ENCODE measurements at places on chromosomes 3 and 15.

GRCh38 chr15:96582473-96582872, 252.0 kb downstream of the NR2F2 start:
- DNase-seq = no peak

GRCh38 chr3:36696799-36697198, 67.6 kb downstream of the DCLK3 start:
- DNase-seq = no peak

DNA sequence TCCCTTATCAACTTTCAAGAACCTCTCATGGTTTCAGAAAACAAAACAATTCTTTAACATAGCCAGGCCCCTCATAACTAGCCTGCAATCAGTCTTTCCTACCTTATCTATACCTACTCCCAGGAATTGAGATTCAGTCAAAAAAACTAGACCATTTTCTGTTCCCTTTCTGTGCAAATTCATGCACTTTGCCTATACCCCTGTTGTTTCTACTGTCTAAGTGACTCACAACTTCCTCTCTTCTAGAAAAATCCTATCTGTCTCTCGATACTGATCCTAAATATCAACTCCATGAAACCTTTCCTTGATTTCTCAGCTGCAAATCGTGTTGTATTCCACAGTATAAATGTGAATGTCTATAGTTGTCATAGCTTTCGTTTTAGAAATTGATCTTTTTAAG, 10.9 kb upstream of the IL1RAP start:
- DNase-seq = no peak

DNA sequence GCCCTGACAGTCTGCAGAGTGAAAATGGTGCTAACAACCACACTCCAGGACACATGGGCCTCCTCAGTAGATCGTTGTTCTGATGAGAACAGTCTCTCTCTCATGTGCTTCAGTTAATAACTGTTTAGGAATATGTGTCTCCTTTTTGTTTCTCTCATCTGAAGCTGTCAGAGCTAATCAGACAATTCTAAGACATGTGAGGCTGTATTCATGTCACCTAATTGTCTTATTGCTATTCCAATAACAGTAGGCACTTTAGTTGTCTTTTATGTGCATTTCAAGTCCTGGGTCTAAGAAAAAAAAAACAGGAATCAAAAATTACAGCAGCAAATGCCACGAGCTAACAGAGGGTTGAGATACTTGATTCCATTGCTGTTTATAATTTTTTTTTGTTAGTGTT, 89.1 kb downstream of the WDR49 start:
- DNase-seq = no peak

DNA sequence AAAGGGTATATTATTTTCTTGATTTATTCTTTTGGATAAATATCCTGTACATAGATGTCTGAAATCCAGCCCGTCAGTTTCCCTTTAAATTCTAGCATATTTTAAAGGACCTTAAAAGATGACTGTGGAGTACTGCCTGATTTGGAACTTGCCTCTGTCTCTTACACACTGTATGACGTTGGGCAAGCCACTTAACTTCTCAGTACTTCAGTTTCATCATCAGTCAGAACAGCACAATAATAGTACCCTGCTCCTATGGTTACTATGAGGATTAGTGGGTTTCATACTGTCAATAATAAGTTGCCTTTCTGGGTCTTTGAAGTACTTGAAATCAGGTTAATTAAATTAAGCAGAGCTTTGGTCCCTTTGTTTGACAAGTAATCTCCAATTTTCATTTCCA, 374.3 kb downstream of the TIGIT start:
- no peak for DNase-seq

DNA sequence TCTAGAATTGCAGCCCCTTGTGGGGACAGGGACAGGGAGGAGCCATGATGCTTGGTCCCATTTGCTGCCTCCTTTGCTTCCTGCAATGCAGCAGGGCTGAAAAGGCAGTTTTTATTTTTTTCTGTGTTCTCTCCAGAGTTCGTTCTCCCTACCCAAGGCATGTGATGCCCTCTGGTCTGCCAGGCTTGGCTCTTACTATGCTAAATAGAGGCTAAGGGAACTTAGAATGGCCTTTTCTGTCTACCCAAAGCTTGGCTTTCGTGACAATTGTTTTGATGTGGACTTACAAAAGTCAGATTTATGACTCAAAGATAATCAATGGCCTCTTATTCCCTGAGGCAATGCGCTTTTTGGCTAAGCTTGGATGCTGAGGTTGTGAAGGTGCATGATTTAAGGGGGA, 293.3 kb upstream of the TBL1XR1 start:
- no peak for DNase-seq

DNA sequence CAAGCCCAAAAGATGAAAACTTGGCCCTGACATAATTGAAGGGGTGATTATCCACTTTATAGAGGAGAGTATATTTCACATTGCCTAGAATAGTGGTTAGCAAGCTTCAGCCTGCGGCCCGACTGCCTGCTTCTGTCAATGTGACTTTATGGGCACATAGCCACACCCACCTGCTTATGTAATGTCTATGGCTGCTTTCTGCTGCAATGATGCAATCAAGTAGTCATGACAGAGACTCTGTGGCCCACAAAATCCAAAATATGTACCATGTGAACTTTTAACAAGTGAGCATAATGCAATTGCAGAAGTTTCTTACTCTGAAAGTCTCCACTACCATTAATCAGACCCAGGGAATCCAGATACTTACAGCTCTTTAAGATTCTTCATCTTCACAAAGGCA, 103.1 kb downstream of the LRIG1 start:
- no peak for DNase-seq

DNA sequence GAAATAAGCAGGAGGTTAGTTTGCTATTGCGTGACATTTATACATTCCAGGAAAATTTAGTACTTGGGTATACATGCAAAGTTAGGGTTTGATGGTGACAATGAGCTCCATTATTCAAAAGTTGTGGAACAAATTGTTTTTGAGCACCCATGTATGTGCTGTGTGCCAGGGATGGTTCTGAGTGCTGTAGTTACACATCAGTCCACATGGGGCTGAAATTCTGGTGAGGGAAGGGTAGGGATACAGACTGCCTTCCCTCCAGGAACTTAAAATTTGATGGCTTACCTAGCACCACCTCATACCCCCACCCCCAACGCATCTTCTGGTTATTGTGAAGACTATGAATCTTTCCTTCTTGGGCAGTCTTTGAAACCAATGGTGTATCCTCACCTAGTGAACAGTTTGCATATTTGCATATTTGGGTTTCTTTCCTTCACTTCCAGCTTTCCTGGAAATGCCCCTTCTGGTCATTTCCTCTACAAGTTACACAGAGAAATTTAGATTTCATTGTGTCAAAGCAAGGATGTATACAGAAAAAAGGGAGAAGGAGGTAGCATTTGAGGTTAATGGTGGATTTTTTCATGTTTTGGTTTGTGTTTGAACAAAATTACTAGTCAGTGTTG, 222.0 kb upstream of the IL12A start:
- DNase-seq = no peak

- DNase-seq = no peak
Observed at GRCh38 chr3:113908133-113908532, 39.7 kb upstream of the ZDHHC23 start.

DNA sequence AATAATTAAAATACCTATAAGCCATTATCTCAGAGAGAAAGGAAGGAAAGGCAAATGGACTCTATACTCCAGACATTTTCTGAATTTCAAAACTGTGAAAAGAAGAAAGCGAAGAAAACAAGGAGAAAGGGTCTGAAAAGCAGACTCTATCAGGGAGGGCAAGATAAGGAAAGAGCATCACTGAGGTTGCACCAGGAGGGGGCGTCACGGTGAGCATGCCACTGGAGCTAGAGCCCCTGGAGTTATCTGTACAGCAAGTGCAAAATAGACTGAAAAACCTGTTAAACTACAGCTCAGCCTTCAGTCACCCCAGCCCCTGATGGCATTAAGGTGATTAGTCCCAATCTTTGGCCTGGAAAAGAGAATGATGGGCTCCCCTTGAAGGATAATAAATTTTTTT, 514.3 kb downstream of the GABRG3 start:
- DNase-seq = no peak

DNA sequence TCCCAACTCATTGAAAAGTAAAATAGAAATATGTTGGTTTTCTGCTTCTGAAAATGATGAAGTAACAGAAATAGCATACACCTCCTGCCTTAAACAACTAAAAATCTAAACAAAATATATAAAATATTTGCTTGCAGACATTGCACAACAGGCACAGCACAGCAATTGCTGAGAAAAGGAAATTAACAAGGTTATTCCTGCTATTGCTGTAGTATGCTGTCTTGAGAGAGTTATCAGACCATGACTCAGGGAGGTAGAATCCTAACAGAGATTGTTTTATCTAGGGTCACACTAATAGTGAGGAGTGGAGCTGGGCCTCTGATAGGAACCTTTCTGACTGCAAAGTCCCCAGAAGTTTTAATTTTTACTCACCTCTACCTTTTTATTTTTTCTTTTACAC, 72.6 kb downstream of the ZBTB20 start:
- DNase-seq = no peak

GRCh38 chr3:117019082-117019713, 309.6 kb downstream of the TUSC7 start:
- DNase-seq = no peak

DNA sequence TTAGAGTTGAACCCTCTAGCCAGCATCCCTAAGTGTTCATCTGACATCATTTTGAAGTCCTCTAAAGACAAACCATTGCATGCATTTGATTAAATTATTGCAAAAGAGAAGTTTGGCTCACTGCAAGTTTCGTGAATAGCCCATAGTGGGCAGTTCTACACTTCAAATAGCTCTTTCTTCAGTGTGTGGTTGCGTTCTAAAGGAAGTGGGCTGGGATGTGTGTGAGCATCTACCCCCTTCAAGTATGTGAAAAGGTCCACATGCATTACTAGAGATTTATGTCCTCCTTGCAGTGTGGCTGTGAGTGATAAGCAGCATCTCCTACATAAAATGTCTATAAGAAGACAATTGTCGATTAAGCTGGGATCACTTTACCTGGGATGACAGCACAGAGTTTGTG, 54.6 kb downstream of the SST start:
- no peak for DNase-seq

GRCh38 chr3:128486681-128487537, 6.1 kb downstream of the GATA2 start:
- no peak for DNase-seq

DNA sequence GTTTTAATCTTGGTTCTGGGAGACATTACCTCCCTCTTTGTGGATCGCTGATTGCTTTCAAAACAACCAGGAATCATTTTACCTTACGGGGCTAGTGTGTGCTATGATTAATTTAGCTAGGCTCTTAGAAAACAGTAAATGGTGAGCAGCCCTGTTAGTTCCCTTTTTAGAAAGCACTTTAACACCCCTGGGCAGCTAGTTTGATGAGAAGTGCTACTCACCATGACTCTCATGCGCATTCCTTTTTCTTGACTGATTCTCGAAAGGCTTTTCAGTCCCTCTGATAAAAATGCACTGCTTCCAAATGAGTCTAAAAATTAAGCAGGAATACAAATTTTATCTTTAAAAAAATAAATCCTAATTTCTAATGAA, 75.3 kb upstream of the LEKR1 start:
- DNase-seq = no peak

DNA sequence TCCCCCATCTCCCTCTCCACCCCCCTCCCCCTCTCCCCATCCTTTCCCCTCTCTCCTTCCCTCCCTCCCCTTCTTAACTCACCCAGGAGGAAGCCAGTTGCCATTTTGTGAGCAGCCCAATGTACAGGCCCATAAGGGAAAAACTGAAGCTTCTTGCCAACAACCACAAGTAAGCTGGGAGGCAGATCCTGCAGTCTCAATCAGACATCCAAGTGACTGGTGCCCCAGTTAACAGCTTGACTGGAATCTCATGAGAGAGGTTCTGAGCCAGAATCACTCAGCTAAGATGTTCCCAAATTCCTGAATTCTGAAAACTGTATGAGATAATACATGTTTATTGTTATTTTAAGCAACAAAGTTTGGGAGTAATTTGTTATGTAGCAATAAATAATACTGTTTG, 90.7 kb downstream of the C3orf70 start:
- DNase-seq = no peak

DNA sequence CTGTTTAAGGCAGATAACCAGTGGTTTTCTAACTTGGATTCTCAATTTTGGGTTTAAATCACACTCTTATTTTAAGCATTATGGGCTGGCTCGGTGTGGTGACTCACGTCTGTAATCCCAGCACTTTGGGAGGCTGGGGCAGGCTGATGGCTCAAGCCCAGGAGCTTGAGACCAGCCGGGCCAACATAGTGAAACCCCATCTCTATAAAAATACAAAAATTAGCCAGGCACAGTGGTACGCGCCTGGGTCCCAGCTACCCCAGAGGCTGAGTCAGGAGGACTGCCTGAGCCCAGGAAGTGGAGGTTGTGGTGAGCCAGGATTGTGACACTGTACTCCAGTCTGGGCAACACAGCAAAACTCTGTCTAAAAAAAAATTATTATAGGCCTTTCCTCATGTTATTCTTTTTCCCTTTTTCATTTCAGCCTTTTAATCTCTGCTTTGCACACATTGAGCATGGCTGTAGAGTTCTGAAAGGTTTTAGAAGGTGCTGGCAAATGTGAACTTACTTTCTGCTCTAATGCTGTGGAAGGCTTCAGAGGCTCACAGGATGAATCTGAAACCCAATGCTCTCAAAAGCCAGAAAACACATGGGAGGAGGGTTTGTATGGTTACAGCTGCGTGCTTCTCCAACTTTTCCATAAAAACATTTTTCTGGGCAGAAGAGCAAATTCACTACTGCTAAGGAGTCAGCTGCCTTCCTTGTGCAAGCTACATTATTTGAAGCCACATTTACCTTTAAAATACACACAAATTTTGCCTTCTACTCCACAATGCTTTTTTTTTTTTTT, 32.5 kb downstream of the CHAC1 start:
- DNase-seq = no peak

GRCh38 chr3:69999140-70000027, at the start of gene SAMMSON:
SAMMSON (plus strand) TSS chr3:69999733.
- DNase-seq = no peak

GRCh38 chr3:102192575-102192974, 242.2 kb upstream of the ZPLD1 start:
- DNase-seq = no peak

- DNase-seq = no peak
Observed at GRCh38 chr3:161028555-161029153, 76.5 kb downstream of the B3GALNT1 start.

- DNase-seq = no peak
Observed at GRCh38 chr3:129567176-129567705, 24.3 kb downstream of the H1-8 start.

Measured in activated naive CD4-positive, alpha-beta T cell (primary cell).